Temporal lobe (tissue), 4 donors: ENCODE measurements at places on chromosomes 5 and 9. TPM values are rescaled to one million over a fixed set of nuclear protein-coding genes. Genes with fewer than 3 reads are reported as not detected.

STK32A gene
- 2.7 TPM for total RNA-seq

POLR1E gene
- 30.2 TPM for total RNA-seq

ELAVL2 gene
- 196 TPM for total RNA-seq

IL5 gene
- not detected for total RNA-seq

DIPK1B gene
- total RNA-seq = 18.2 TPM

SPINK9 gene
- total RNA-seq = not detected

TUT7 gene
- 25.8 TPM for total RNA-seq

RLN1 gene
- not detected for total RNA-seq

SGCD gene
- total RNA-seq = 3.0 TPM

ITGA2 gene
- 3.7 TPM for total RNA-seq

TNFSF8 gene
- 0.49 TPM for total RNA-seq

PCDHA8 gene
- total RNA-seq = 7.6 TPM

LMAN2 gene
- 85.3 TPM for total RNA-seq

ZNF366 gene
- total RNA-seq = 1.5 TPM

FBXO4 gene
- 15.2 TPM for total RNA-seq

UBLCP1 gene
- 15.7 TPM for total RNA-seq

F12 gene
- 2.7 TPM for total RNA-seq

SGTB gene
- total RNA-seq = 20.7 TPM

SLC1A1 gene
- total RNA-seq = 48.9 TPM

ZFAND5 gene
- 218 TPM for total RNA-seq

TRIO gene
- total RNA-seq = 381 TPM

DRD1 gene
- total RNA-seq = 4.7 TPM

ASPN gene
- total RNA-seq = 5.9 TPM

CCDC69 gene
- total RNA-seq = 0.49 TPM

INSL4 gene
- total RNA-seq = not detected

CLIC3 gene
- total RNA-seq = not detected

OLFML2A gene
- total RNA-seq = 3.2 TPM
